ENCODE measurements at places on chromosomes 12 and 14.

- DNase-seq, result no peak
Measured at GRCh38 chr12:4472046-4472445, 26.4 kb upstream of the FGF6 start.

DNA sequence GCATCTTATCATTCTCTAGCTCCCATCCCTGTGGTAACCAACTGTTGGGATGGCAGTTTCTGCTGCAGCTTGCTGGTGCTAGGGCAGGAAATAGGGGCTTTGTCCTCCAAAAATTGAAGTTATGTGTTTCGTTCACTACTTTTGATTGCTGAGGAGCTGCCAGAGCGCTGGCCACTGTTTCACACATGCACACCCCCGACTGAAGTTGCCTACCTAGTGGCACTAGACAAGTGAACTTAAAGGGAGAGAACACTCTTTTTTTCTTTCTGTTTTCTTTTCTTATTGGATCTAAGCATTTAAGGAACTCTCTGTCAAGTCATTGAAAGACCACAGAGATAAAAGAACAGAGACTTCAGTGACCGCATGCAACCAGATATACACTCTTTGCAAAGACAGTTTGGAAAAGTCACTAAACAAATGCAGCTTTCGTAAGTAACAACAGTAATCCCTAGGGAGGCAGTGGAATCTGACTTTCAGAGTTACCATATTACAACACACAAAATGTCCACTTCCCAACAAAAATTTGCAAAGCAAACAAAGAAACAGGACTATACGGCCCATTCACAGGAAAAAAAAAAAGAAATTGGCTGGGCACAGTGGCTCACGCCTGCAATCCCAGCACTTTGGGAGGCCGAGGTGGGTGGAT lies 12.0 kb downstream of the TFCP2 start:
- no peak for DNase-seq

DNA sequence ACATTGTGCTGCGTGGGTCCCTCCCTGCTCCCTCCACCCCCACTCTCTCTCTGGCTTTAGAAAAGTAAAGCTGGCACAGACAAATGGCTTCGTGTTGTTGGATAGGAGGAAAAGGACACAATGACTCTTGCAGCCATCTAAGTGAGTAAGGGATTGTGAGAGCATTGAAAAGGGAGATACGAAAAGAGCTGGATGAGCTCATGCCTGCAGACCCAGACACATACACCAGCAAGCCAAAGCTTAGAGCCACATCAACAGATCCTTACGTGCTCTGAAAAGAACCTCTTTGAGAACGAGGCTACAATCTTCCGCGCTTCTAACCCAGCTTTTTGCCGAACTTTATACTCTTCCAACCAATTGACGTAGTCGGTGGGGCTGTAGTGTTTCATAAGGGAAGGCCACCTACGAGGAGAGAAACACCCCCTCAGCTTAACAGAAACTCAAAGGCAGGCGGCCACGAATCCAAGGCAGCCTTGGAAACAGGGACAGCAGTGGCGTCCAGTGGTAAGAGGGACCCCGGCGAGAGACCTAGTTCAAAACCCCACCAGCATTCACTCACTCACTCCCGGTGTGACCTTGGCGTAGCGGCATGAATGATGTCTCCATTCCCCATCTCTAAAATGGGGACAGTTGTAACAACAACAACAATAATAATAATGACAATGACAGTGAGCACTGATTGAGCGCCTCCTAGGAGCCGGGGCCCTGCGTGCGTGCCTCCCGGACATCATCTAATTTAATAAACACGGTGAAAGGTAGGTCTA lies 1.1 kb downstream of the FBXO21 start:
- DNase-seq, result no peak

DNA sequence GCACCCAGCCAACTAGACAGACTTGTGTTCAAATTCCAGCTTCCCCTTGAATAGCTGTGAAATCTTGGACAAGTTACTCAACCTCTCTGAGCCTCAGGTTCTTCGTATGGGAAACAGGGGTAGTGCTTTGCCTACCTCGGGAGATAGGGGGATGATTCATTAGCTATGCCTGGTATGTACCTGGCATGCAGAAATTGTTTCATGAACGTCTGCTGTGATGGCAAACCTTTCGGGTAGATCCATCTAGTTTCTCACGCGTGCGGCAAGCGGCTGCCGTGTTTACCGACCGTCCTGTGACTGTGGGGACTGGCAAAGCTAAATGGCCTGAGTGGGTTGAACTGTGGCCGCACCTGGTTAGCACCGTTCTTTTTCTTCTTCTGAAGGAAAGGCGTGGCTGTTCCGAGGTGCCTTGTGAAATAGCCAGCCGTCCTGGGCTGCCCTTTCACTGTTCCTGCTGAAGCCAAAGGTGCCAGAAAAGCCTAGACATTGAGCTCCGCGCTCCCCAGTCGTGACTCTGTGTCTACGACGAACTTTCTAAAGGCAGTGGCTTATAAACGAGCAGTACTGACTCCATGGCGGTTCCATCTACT lies 40.6 kb upstream of the MED13L start:
- DNase-seq, result no peak

GRCh38 chr12:104022786-104023185 lies 27.2 kb downstream of the GLT8D2 start:
- DNase-seq, result no peak

DNA sequence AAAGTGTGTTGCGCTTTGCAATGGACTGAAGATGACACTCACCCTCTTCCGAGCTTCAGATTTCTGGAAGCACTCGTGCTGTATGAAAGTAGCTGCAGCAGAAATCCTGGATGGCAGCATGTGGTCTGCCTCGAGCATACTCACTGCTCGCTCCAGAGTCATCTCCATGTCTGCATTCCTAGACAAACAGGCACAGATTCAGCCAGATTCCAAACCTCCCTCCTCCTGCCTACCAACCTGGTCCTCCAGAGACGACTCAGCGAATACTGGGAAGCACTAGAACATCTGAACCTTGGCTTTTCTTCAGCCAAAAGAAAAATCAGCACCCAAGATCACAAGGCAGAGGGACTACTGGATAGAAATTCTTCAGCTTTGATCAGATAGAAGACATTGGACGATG lies 27.7 kb downstream of the PKP2 start:
- no peak for DNase-seq

Data from HTR-8/SVneo (cell line).